Stimulated activated CD4-positive, alpha-beta T cell treated with anti-CD3 and anti-CD28 coated beads, Interleukin-15, amount 100 ng/mL, for 1 hour (primary cell): ENCODE measurements at places on chromosomes 1 and 21.
A peak's percentile ranks its signal among the peaks of the same experiment; 100 is the strongest.

- DNase-seq, result no peak
Measured at GRCh38 chr1:111894497-111894896, 95.0 kb downstream of the KCND3 start.

GRCh38 chr1:178541829-178542553 is 29.1 kb downstream of the TEX35 start:
- DNase-seq, result peak; percentile 22

- DNase-seq, result no peak
Measured at GRCh38 chr1:12435639-12436344, 182.2 kb downstream of the DHRS3 start.

DNA sequence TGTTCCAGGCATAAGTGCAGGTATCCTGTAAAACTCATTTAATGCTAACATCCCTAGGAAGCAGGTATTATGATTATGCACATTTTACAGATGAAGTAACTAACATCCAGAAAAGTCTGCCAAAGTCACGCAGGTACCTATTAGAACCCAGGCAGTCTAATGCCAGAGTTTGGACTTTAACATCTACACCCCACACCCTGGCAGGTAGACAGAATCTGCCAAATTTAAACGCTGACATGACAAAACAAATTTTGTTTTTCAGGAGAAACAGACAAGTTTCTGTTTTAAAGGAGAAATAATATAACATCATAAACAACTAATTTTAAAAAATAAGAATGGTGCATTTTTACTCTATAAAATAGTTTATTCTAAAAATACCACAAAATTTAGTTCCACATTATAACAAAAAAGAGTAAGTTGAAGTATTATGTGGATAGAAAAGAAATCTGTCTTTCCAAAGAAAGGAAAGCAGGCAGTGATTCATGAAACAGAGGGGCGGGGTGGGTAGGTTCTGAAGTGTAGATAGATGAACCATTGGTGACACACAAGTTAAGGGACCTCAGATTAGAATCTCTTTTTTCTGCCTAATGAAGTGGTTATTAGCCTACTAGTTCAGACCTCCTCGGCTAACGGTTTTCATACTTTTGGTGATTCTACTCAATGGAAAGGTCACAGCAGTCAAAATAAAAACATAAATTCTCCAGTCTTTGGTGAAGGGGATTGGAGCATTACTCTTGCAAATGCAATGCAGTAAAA is 1.7 kb downstream of the ASPM start:
- no peak for DNase-seq

DNA sequence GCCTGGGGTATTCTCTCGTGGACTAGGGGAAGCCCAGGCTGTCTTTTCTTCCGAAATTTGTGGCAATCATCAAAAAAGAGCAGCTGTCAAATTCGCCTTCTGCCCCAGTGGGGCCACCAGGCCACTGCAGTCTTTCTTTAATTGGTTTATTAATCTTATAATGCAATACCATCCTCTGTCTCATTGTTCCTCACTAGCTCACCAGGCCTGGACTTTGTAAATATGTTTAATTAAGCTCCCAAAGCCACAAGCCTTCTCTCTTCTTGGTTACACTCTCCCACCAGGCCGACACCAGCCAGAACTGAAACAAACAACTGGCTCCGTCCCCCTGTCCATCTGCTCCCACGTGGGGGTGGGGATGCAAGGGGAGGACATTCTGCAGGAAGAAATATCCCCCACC is 22.0 kb upstream of the CAMK1G start:
- no peak for DNase-seq

- DNase-seq, result no peak
Measured at GRCh38 chr1:234617986-234618736, 8.2 kb upstream of the IRF2BP2 start.

GRCh38 chr1:115347282-115347681 is 9.2 kb upstream of the NGF start:
- DNase-seq, result no peak

- peak; percentile 41 for DNase-seq
Measured at GRCh38 chr1:183472488-183473216, at the start of gene SMG7. Gene SMG7, plus strand, starts transcription at chr1:183472499. Its CDS starts 122 bp downstream, at chr1:183472621.

DNA sequence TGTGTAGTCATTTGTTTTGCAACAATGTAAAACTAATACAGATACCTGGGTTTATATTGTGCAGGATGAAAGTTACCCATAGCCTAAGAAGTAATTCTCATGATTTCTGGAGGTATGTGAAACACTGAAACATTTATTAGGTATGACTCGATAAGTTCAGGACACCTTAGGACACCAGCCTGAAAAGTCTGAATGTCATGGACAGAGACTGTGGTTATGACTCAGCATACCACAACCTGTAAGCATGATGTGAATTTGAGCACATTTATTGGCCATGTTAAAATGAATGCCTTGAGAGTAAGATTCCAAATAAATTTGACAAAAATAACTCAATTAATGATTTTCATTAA is 1471.7 kb upstream of the B3GALT2 start:
- DNase-seq, result no peak

DNA sequence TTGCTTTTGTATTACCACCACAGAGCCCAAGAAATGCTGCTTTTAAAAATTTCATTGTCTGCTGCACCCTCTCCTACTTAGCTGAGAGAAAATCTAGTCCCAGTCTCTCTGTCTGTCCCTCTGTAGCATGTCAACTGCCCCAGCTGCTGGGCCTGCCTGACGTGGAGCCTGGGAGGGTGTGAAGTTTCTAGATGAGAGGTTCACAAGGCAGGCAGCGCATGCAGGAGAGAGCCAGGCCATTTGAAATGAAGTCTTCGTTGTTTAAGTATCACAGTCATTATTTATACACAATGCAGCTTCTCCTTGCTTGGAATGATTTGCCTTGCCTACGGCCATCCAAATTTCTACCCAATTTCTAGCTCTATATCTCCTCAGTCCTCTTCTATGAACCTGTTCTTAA is 306.8 kb upstream of the PLXNA2 start:
- DNase-seq, result no peak

GRCh38 chr1:213744780-213745179 is 243.0 kb upstream of the PROX1 start:
- DNase-seq, result no peak

- DNase-seq, result no peak
Measured at GRCh38 chr1:193593147-193593885, 406.9 kb upstream of the B3GALT2 start.

- no peak for DNase-seq
Measured at GRCh38 chr21:26840912-26841311, 4.3 kb downstream of the ADAMTS1 start.

DNA sequence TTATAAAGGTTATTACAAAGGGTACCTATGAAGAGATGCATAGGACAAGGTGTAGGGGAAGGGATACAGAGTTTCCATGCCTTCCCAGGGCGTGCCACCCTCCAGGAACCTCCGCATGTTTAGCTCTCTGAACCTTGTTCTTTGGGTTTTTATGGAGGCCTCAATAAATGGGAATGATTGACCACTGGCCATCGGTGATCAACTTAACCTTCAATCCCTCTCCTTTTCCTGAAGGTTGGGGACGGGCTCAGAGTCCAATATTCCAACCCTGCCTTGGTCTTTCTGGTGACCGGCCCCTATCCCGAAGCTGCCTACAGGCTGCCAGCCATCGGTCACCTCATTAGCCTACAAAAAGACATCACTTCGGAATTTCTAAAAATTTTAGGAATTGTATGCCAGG is 11.7 kb downstream of the CD244 start:
- DNase-seq, result no peak

GRCh38 chr1:228109962-228110488 is 926 bp upstream of the MRPL55 start:
- DNase-seq, result no peak

DNA sequence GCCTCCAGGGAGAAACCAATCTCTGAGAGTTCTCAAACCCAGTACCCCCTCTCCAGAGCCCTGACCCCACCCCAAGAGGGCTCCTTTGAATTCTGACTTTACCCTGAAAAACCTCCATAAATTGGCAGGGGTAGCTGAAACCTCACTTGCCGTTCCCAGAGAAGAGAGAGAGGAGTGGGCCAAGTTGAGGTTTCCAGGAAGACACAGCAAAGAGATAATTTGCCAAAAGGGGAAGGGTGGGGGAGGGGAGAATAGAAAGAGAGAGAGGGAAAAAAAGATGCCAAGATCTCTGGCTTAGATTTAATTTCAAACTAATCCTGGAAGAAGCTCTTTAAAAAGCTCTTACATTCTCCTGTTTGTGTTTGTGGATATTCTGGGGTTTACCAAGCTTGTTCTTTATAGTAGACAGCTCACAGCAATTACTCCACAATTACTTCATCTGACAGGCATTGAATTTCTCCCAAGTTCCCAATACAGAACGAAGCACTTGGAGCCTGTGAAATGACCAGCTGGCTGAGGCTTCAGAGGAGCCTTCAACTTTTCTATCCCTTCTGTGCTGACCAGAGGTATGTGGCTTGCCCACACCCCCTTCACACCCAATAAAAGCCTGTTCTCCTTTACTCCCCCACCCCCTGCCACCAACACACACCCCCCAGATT is 1.1 kb upstream of the GRHL3 start:
- no peak for DNase-seq

DNA sequence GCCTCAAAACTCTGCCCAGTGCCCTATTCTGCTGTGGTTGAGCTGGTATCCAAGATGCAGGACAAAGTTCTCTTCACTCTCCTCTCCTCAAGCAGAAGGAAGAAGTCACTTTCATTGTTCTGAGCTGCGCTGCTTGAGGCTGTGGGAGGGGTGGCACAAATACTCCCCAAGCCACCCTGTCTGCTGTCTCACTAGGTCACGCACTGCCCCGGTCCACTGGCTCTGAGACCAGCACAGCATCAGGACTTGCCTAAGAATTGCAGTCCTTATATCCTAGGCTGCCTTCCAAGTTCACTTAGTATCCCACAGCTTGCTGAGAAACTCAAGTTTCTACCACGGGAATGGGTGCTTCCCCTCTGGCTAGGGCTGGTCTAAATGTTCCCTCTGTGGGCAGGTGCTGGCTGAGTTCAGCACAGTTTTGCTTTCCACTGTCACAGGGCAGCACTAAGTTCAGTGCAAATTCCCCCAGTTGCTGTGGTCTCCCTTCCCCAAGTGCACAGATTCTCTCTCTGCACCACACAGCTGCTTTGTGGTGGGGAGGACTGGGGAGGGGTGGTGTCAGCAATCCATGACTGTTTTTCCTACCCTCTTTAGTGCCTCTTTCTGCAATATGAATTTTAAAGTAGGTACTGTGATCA is 32.4 kb downstream of the SLC9C2 start:
- DNase-seq, result no peak

DNA sequence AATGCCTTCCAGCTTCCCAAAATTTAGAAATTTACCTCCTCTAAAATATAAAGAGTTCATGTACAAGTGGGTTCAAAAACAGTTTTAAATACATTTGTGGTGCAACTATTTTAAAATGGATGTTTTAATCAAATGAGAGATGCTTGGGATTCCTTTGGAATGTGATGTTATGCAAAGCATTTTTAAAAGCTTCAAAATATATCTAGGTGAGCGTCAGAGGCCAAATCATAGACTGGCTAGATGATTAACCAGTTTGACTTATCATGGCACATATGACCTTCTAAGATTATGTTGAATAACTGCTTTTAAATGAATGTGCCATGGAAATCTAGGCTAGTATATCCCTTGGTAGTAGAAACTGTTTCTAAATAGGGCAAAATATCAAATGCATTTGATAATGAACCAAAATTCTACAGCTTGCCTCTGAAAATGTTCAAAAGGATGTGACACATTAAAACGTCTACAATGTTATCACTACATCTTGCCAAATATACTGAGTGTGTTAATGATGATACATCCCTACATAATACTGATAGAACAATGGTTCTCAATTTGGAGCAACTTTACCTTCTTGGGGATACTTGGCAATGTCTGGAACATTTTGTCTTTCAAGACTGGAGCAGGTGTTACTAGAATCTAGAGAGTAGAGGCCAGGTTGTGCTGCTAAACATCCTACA is 650.9 kb upstream of the ADGRL2 start:
- DNase-seq, result no peak

DNA sequence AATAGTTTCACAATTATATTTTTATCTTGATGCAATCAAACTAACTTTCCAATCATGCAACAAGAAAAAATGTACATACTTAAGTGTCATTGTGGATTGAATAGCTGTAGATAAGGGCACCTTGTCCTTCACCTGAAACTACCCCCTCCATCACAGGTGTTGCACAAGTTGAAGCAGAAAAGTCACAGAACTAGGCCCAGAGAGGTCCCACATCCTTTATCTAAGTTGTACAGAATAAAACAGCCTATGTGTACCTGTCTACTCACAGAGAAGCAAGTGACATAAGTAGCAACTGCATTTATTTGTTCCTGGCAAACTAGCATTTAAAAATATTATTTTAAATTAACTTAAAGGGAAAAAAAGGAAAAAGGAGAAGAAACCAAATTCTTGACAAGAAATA is 256.8 kb downstream of the FAF1 start:
- DNase-seq, result no peak

DNA sequence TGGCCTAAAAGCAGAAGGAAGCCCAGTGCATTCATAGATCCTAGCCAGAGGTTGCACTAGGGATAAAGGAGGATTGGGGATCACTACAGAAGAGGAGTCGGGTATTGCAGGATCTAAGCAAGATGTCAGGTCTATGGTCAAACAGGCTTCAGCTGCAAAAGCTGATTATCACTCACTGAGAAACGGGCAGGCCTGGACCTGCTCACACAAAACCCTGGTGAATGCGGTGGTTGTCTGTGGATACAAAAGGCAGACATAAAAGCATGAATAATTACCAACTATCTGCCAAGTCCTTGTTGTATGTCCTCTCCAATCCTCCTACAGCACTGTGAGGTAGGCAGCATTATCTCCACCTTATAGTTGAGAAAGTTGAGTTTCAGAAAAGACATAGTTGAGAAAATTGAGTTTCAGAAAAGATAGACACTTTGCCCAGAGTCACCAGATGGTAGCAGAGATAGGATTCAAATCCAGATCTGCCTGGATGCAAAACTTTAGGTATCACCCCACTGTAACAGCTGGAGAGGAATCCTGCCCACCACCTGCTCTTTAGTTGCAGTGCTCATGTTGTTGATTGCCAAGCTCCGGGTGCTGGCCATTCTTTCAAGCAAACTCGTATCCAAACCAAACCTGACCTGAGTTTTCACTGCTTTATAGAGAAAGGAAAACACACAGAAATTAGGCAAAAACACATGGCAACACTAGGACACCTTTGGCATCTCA is 49.6 kb upstream of the HOOK1 start:
- no peak for DNase-seq

- DNase-seq, result no peak
Measured at GRCh38 chr1:34190692-34191091, 14.0 kb downstream of the C1orf94 start.

DNA sequence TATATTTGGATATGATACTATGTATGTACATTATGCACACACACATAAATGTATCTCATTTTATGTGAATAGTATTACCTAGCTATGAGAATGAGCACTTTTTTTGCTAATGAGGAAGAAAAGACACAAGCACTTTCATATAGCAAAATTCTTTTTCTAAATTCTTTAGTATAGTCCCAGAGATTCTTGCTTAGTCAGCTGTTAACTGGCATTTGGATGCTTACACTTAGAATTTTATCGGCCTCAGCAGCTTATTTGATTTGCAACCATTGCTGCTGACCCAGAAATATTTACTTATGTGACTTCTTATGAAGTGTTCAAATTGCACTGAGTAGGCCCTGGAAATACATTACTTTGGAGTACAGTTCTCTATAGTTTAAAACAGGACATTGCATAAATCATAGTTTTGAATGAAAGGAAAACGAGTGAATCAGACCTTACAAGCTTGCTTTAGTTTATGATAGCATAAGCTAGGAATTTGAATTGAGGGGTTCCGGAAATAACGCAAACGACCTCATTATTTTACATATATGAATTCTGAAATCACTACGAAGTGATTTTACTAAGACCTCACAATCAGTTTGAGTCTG is 653.9 kb upstream of the NEGR1 start:
- no peak for DNase-seq
